ENCODE measurements at places on chromosomes 1 and 21.

DNA sequence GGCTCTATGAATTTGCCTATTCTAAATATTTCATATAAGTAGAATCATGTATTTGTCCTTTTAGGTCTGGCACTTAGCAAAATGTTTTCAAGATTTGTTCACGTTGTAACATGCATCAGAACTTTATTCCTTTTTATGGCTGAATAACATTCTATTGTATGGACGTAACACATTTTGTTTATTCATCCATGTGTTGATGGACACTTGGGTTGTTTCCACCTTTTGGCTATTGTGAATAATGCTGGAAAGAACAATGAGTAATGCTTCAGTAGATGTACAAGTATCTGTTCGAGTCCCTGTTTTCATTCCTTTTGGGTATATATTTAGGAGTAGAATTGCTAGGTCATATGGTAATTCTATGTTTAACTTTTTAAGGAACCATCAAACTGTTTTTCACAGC lies 24.7 kb downstream of the SLC35A3 start:
- no peak for DNase-seq

- no peak for DNase-seq
Measured at GRCh38 chr1:210373628-210373877, 44.9 kb downstream of the HHAT start.

DNA sequence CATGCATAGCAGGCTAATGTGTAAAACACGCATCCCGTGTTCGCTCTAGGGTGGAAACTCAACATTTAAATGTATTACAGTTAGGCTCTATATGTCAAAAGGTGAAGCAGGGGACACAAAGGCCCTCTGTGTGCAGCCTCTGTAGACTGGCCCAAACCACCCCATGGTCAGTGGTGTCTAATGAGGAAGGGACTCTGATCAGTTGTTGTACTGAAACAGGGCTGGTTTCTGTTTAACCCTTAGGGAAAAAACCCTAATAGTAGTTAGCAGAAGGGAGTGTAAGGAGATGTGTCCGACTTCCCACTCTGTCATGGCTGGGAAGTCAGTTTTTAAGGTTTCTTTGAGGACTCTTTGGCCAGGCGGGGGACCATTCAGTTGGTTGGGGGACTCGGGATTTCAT lies 21.5 kb upstream of the CD2 start:
- DNase-seq, result no peak

DNA sequence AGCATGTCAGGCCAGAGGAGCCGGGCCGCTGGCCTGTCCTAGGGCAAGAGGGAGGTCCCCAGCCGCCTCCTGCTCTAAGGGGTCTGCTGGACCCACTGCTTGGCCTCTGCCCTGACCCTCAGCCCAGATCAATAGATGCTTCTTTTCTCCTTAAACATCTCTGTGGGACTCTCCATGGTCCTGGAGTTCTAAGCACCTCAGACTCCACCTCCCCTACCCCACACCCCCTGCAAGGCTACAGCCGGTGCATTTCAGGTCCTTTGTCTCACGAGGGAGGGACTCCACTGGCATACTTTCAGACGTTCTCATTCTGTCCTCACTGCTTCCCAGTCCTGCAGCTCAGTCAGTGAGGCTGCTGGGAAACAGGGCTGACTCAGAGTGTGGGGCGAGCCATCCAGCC lies 11.0 kb downstream of the CNTN2 start:
- no peak for DNase-seq

DNA sequence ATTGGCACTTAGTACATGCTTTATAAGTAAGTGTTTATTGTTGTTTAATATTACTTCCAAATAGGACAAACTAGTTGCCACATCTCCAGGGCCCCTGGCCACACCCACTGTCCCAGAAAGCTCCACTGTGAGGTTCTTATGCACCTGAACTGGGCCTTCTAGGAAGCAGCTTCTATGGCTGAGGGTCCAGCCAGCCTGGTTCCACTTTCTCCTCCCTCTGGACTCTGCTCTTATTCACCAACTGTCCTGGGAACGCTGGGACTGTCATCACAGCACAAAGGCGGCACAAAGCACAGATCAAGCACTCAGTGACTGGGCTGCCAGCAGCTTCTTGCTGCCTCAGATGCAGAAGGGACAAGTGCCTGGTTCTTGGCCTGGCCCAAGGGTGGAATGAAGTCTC lies 29.6 kb upstream of the ZNF648 start:
- no peak for DNase-seq

DNA sequence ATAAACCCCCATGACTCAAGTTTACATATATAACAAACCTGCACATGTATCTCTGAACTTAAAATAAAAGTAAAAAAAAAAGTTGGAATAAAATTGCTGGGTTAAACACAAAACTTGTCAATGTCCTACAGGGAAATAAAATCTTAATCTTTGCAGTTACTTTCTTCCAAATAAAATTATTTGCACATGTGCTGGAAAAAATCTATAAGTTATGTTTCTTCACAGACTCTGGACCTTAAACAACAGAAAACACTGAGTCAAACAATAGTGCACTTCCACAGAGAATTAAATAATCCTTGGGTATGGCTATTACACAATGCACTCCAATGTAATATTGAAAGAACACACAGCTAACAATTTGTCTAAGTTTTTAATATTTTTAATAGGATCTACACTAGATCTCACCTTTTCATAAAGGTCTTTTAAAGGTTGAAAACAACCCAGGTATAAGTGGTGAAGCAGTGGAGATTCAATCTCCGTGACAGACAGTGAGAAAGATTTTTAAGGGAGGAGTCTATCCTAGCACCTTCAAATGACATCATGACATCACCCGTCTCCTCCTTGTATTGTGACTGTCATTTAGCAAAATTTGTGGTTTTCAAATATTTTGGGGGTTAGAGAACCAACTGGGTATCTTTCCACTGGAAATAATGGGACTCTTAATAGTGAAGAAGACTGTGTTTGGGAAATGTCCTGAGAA lies 25.2 kb upstream of the FGGY start:
- DNase-seq, result no peak

DNA sequence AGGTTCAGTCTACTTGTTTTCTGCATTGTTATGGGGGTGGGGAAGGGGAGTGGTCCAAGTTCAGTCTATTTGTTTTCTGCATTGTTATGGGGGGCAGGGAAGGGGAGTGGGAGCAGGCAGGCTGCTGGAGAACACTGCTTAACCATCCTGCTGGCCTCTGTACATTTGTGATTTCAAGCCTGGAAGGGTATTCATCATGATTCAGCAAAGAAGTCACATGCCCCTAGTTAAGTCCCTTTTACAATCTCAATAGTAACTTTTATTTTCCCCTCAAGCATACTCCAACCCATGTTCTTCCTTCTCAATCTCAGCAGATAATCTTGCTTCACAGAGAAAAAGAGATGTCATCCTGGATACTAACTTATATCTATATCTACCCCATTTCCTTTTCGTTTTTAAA lies 7.9 kb downstream of the LYST start:
- no peak for DNase-seq

DNA sequence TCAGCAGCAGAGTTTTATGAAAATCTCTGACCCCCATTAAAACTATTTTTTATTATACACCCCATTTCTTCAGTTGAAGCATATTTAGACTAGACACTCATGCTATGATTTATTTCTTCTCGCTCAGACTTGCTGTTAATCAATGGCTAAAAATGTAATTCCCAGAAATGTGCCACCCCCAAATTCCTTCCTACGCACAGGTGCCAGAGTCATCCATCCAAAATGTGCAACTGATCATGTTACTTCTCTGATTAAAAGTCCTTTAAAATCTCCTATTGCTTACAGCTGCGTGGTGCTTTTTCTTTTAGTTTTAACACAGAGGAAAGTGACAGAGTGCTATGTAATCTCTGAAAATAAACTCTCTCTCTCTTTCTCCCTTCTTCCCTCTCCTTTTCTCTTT lies 954.4 kb downstream of the NCAM2 start:
- no peak for DNase-seq

DNA sequence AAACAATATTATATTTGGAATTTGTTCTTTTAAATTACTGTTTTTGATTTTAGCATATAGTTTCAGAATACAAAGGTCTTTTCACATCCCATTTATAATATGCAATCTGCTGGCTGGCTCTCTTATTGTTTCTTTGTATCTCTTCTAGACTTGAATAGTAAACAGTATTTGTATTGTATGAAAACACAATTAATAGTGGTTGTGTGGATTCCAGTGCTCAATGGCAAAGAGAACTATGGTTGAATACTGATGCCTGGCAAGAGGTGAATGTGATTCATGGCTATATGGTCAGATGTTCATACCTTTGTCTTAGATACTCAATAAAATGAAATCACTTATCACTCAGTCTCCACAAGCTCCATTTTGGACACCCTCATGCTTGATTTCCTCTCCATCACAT lies 37.2 kb downstream of the OR6Y1 start:
- no peak for DNase-seq

- no peak for DNase-seq
Measured at GRCh38 chr1:90925928-90926869, 95.6 kb downstream of the ZNF644 start.

DNA sequence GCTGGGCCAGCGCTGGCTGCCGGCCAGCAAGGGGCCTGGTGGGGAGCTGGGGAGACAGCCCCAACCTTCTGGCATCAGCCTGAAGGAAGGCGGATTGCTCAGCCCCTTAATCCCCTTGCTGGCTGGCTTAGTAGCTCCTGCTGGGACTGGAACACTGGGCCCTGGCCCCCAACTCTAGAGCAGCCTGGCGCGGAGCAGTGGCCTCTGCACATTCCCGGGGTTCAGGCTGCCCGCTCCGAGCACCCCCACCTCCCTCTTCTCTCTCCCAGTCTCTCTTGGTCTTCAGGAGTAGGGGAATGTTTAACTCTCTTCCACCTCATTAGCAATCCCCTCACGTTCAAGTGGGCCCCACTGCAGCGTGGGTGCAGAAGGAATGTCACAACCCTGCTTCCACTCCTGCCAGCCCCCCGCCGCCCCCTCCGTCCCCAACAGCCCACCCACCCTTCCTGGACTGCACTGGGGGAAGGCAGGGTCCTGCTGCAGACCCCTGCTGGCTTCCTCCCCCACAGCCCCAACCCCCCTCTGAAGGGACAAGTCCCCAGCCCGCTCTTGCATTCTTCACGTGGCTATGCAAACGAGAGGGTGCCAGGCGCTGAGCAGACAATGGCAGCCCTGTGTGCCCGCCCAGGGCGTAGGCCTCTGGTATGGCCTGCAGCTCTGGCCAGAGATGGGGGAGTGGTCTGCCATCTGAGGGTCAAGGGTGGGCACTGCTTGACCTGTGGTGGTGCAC lies 980 bp upstream of the CLDN19 start:
- no peak for DNase-seq

- no peak for DNase-seq
Measured at GRCh38 chr1:32766328-32766972, 50.7 kb downstream of the YARS1 start.

GRCh38 chr1:157776971-157777391 lies at the start of gene FCRL2:
Gene FCRL2 (minus strand): TSS chr1:157777132. CDS start chr1:157777073, 59 bp downstream.
- DNase-seq, result no peak

- DNase-seq, result no peak
Measured at GRCh38 chr1:213507472-213508223, 456.6 kb downstream of the RPS6KC1 start.

GRCh38 chr1:163035446-163036249 lies 33.5 kb upstream of the RGS4 start:
- no peak for DNase-seq

GRCh38 chr1:111542187-111542586 lies 38.8 kb upstream of the ADORA3 start:
- no peak for DNase-seq

DNA sequence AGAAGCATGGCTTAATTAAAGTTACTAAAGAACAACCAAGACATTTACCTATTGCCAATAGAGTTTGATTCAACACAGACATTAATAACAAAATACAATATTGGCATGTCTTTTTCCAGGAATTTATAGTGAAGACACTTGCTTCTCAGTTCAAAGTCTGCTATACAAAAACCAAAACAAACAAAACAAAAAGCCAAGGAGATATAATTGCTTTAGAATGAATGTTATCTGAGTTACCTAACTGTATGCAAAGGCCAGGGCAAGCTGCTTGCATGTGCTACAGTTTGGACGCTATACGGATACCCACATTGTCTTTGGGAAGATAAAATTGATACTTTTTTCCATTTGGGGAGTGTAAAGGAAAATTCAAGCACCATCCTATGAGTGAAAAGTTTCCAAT lies 13.6 kb downstream of the FMO5 start:
- DNase-seq, result no peak

All from activated effector memory CD4-positive, alpha-beta T cell treated with anti-CD3 and anti-CD28 coated beads, Interleukin-2, amount 50 U/mL, for 16 hours (primary cell).